ENCODE measurements at places on chromosomes 5 and 9.

GRCh38 chr9:77834898-77835488 lies 186.9 kb upstream of the GNA14 start:
- no peak for DNase-seq

GRCh38 chr5:65184780-65185179 lies 296.9 kb downstream of the ADAMTS6 start:
- no peak for DNase-seq

DNA sequence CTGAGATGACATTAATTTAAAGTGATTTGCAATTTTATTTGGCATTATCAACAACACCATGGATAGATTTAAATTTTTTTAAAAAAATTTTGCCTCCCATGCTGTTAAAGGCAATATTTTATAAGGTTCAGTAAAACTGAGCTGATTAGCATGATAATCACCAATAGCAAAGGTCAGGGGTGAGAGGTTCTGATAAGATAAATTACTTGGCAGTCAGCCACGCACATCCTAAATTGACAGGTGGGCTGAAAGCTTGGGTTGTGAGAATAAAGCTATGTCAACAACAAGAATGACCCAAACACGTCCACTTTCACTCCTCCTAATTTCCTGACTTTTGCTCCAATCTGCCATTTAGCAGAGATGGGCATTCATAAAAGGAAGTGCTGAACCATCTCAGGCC lies 127.1 kb downstream of the LHFPL2 start:
- no peak for DNase-seq

DNA sequence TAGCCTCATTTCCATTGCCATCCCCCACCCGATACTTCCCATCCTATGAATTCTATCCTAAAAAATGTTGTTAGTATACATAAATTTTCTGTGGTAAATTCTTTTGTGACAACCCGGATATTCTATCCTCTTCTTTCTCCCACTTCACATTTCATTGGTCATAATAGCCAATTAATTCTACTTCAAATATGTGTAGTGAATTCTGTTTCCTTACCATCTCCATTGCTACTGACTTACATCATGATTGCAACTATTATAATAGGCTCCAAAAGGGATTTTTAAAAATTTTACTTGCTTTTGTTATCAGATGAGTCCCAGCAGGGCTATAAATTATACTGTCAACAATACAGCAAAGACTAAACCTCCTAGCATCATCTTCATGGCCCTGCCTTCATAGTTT lies 1326.8 kb downstream of the PTPRD start:
- DNase-seq, result no peak

GRCh38 chr5:113678924-113679575 lies 165.6 kb downstream of the YTHDC2 start:
- no peak for DNase-seq

GRCh38 chr5:155094455-155094854 lies 80.9 kb downstream of the KIF4B start:
- DNase-seq, result no peak

All from cortex of kidney (tissue), 1 donor.